ENCODE measurements at places on chromosomes 2 and 18.

DNA sequence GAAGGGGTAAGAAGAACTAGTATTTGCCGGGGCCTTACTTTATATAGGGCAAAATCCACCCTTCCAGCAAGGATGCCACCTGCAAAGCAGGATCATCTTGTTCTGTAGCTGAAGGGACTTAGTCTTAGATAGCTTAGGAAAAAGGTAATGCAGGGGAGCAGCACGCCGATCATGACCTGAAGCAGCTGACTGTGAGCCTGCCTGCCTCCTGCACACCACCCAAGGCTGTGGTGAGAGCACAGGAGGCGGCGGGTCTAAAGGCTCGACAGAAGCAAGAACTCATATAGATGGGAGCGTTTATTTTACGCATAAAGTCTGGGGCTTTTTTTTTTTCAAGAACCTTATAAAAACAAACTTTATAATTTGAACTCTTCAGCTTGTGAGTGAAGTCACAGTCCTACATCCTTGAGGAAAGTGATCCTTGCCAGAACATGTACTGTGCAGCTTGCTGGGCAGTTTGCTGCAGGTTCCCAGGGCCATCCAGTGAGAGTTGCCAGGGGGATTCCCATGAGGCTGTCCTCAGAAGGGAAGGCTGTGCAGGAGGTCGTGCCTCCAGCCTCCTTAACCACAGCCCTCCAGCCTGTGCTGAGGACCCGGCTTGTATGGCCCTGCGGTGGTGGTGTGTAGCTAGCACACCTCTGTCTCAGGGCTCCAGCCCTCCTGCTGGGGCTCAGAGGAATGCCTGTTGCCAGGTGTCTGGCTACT, 92.1 kb downstream of the RNF144A start:
- no peak for DNase-seq

GRCh38 chr18:34647251-34647650, 62.8 kb upstream of the DTNA start:
- no peak for DNase-seq

- no peak for DNase-seq
These were observed 1.4 kb upstream of the CD226 start for GRCh38 chr18:69948919-69949537.

- DNase-seq = no peak
These were observed 267.8 kb downstream of the PID1 start for GRCh38 chr2:229003256-229003655.

DNA sequence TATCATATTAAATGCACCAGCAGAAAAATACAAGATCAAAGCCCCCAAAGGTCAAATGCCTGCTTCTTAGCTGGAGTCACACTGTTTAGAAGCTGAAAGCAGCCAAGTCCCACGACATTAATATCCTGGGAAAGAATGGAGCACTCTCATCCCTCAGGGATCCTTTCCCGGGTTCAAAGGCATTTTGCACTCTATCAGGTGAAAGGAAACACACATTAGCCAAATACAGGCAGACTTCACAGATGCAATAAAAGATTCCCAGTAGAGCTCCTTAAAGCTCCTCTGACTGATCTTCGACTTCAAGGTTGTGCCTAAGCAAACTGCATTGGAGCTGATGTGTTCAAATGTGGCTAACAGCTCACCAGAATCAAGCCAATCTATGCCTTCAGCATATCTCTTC, 158.4 kb downstream of the RNF152 start:
- DNase-seq = no peak

DNA sequence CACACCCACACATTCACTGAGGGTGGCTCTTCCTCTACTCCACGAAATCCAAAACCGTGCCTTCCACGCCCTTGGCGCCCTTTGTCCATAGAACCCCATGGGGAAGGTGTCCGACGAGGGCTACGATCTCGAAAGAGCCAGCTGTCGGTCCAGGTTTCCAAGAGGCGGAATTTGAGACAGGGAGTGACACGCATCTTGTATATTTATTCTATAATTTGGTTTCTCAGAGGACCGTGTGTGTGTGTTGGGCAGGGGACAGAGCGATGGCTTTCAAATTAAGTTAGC, 726 bp downstream of the C2orf69 start:
- DNase-seq = no peak

DNA sequence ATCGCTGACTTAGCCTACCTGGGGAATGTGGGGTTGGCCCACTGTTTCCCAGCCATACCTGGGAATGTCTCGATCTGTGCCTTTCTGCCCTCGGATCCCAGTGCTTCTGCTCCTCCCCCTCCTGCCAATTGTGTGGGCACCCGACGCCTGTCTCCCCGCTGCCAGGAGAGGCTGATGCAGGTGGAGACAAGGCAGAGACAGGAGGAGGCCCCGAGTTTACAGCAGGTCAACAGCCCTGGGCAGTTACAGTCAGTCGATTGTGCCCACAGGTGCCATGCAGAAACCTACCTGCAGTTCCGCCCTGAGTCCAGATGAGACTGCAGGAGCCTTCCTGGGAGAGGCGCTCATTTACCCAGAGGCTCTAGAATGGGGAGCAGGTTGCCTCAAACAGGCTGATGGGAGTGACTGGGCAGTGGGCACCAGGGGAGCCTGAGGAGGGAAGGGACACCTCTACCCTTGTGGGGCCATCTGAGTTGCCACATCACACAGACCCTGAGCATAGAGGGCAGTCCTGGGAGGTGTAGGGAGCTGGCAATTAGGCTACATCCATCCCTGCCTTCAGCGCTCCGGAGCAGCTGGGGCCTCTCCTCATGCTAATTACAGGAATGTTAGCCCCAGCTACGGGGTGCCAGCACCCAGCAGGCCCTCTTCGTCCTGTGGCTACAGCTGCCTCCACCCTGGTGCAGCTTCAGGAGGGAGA, 300.1 kb downstream of the NDUFA10 start:
- DNase-seq = no peak
